Activated T-helper 1 cell treated with anti-CD3 and anti-CD28 coated beads, Interleukin-2, amount 50 U/mL, for 16 hours (primary cell): ENCODE measurements at places on chromosomes 7 and 10.

GRCh38 chr10:26593896-26594295 lies 103.6 kb upstream of the PDSS1 start:
- DNase-seq: no peak

- DNase-seq: no peak
Observed at GRCh38 chr7:14637968-14638367, 264.6 kb downstream of the DGKB start.

DNA sequence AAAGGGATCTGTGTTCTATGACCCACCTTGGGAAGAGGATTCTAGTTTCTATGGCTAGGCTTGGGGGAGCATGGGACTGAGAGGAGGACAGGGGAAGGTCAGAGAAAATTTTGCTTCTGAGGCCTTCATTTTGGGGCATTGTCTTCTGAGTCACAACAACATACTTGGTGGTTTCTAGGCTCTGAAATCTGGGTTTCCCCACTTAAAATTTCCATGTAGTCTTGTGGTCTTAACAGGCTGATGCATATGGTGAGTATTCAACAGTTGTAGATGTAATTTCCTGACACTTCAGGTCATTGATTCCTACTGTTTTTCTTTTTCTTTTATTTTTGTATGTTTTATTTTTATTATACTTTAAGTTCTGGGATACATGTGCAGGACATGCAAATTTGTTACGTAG lies 88.5 kb downstream of the ANKRD7 start:
- DNase-seq: no peak

GRCh38 chr10:108443636-108444035 lies 1279.1 kb upstream of the SORCS1 start:
- DNase-seq: no peak

DNA sequence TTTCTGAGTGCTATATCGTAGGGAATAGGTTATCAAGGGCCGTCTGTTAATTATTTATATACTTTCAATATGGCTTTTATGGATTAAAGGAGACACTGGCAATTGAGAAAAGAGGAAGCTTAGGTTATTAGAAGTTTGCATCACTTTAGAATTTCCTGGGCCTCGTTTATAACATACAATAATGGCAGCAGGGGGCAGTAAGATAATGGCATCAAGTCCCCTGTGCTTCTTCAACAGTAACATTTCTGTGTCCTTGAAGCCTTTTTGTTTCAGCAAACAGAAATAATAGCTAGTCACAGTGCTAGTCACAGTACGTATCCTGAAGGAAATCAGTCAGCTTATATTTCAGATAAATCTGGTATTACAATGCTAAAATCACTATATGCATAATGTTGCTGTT lies 41.9 kb downstream of the SPAM1 start:
- DNase-seq: no peak

DNA sequence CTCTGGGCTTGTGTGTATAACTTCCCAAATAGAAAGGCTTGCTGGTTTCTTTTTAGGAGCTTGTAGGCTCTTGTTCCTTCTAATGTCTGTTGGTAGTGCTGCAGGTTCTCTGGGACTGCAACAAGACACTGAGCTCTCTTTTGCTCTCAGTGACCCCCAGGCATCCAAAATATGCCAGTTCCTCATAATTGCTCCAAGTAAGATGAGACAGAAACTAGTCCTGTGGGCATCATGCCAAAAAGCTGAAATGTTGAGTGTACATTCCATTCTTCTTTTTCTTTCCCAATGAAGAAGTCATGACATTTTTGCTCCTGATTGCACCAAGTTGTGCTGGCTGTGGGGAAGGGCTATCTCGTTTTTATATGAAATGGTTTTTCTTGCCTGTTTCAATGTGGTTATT lies 7.1 kb upstream of the BTBD16 start:
- no peak for DNase-seq

DNA sequence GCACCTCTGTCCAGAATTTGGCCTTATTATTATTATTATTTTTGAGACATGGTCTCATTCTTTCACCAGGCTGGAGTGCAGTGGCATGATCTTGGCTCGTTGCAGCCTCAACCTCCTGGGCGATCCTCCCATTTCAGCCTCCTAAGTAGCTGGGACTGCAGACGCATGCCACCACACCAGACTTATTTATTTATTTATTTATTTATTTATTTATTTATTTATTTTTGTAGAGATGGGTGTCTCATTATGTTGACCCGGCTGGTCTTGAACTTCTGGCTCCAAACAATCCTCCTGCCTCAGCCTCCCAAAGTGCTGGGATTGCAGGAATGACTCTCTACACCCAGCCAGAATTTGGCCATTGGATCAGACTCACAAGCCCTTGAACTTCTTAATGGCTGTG lies 6.4 kb downstream of the BLNK start:
- DNase-seq: no peak

- no peak for DNase-seq
Observed at GRCh38 chr10:62625484-62625883, 179.0 kb upstream of the ADO start.

GRCh38 chr10:132411561-132412253 lies 14.7 kb downstream of the PWWP2B start:
- DNase-seq: no peak

- no peak for DNase-seq
Observed at GRCh38 chr10:50497758-50498157, 126.0 kb downstream of the SGMS1 start.

DNA sequence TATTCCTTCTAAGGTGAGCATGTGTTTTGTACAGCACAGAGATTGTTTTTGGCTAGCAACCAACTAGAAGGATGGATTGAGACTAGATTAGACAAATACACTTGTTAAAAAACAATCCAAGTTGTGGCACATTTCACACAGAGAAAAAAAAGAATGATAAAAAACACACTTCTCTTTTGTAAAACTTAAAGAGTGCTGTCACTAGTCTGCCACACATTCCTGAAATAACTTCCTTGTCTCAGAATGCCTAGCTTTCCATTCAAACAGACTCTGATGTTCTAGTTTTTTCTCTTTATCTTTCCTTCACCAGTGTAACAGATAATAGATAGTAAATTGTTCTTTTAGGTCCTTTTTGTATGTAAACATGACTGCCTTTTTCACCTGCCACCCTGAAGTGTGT lies 11.4 kb downstream of the DLD start:
- no peak for DNase-seq

DNA sequence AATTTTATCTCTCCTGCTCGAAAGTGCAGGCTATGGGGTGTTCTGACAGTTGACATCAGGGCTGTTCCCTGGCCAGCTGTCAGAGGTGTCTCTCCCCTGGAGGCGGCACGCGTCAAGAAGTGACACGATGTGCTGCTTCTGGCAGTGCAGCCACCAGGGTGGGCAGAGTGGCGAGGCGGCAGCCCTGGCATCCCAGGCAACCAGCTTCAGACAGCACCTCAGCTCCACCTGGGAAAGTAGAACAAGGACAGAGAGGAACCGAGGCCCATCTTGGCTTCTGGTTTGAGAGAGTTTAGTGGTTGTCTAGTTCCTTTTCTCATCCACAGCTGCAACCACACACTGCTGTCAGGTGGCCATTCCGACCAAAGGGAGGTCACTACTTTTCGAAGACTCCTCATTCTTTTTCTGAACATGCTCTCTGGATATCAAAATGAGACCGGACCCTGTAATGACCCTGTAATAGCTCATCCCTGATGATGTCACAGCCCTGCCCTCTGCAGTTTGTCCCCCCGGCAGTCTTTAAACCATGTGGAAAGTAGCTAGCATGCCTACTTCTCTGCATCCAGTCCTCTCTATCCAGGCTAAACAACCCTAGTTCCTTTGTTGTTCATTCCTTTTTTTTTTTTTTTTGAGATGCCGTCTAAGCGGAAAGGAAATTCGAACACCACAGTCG lies 381.0 kb upstream of the NRP1 start:
- DNase-seq: no peak

GRCh38 chr10:77223526-77224460 lies 413.8 kb downstream of the KCNMA1 start:
- DNase-seq: no peak

- no peak for DNase-seq
Observed at GRCh38 chr7:136947347-136947746, 78.9 kb downstream of the CHRM2 start.

GRCh38 chr10:59887972-59888640 lies 18.2 kb downstream of the CCDC6 start:
- DNase-seq: no peak

- DNase-seq: no peak
Observed at GRCh38 chr10:109668703-109669102, 254.6 kb downstream of the XPNPEP1 start.

GRCh38 chr10:69465457-69466157 lies 14.3 kb downstream of the TSPAN15 start:
- DNase-seq: no peak

DNA sequence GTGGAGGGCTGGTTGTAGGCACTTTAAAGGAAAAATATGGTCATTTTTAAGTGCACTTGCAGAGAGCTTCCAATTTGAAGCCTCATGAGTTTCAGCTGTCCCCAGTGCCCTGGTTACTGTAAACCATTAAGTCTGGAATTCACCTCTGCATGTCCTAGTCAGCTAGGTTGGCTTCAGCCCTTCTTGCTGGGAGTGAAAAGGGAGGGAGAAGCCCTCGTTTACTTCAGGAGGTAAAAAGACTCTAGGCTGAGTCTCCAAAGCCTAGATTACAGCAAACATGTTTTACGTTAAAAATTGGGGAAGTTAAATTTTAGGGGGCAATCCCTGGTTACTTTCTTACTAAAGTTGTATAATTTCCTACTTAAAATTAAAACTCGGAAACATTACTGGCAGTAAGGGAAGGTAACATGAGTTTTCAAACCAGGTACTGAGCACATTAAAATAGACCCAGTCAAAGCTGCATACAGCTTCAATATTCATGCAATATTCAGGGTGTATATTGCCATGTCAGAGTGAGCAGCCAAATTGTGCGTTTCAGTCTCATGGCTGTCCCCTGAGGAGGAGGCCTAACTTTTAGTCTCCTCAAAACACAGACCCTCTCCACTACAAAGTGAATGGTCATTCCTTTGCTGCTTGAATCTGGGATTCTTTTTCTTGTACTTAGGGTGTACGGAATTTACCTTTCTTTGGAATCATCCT lies 156.7 kb downstream of the PRKG1 start:
- DNase-seq: no peak

DNA sequence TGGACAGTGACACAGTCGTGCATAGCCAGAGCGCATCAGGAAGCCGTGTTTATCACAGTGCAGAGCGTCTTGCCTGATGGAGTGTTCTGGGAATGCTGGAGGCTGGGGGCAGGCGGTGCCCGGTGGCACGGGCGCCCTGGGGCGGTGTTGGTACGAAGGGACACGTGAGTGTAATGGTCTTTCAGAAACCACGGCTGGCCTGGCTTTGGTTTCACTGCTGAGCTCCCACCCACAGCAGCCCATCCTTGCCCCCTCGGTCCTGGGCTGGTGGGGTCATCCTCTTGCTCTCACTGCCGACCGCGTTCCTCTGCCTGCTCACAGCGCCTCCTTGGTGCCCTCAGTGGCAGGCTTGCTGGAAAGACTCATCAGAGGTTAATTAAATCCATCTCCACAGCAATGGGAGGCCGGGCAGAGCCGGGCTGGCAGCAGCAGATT lies 50.6 kb downstream of the NKX6-2 start:
- no peak for DNase-seq

GRCh38 chr10:30831426-30831825 lies 200.2 kb downstream of the ZNF438 start:
- no peak for DNase-seq

- no peak for DNase-seq
Observed at GRCh38 chr7:112481833-112482670, 1.3 kb downstream of the LSMEM1 start.

- no peak for DNase-seq
Observed at GRCh38 chr10:90983914-90984549, 63.1 kb upstream of the ANKRD1 start.

DNA sequence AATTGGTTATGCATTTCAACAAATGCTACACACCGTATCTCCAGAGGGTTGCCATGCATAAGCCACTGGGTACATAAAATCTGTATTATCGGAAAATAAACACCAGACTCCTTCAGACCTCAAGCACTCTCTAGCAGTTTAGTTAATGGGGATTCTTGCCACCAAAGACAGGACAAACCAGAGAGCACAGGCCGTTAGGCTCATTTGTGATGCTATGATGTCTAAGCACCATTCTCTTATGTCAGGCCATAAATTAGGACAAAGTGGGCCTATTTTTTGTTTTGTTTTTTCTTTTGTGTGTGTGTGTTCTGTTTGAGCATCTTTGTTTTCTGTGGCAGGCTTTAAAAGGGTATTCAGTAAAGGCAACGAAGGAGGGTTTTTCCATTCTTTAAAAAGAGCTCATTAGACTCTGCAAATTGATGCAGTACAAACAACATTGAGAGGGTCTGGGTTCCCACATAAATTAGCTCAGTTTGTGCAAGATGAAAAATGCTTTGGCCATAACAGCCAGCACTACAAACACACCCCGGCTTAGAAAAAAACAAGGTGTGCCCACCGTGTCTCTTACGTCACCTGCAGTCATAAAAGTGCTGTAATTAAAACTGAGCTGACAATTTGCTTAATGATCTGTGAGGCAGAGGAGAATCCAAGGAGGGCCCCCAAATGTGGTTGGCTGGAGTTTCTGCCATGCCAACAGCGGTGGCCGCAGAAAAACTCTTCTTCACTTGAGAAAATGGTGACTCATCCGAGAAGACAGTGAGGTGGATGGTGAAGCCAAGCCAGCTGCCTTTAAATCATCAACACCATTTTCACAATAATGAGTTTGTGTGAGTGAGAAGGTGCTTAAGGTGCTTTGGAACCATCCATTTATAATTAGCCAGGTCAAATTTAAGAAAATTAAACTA lies 297.9 kb downstream of the GATA3 start:
- no peak for DNase-seq

- DNase-seq: no peak
Observed at GRCh38 chr7:1229202-1229947, 3.3 kb upstream of the UNCX start.

GRCh38 chr10:133159950-133160825 lies at the start of gene KNDC1:
Gene KNDC1, plus strand, starts transcription at chr10:133160219. Its CDS starts 249 bp downstream, at chr10:133160468.
- no peak for DNase-seq

DNA sequence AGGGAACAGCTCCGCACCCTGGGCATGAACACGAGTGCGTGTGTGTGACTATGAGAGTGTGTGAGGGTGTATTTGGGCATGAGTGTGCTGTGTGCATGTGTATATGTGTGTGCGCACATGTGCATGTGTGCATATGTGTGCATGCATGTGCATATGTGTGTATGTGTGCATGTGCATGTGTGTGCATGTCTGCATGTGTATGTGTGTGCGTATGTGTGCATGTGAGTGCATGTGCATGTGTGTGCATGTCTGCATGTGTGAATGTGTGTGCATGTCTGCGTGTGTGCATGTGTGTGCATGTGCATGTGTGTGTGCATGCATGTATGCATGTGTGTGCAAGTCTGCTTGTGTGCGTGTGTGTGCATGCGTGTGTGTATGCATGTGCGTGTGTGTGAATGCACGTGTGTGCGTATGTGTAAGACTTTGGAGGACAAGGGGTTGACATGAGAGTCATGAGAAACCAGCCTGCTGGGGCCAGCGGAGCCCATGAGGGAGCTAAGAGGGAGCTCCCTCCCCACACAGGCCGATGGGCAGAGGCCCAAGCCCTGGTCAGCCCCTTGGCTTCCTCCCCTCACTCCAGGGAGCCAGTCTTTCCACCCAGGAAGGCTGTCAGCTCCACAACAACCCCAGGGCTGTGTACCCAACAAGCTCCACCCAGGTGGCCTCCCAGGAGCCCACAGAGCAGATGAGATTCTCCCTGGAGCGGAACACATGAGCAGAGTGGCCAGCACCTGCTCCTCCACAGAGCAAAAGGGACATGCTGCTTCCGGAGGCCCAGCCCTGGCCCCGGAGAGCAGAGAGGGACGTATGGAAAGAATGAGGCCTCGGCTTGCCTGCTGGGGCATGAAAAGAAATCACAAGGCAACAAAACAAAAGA lies 142.5 kb upstream of the PPP2R2D start:
- no peak for DNase-seq
